A549 (cell line): ENCODE measurements at places on chromosomes 7 and 10.

- DNase-seq = peak; percentile 51
These were observed 738 bp downstream of the VPS26A start for GRCh38 chr10:69124563-69125268.

GRCh38 chr10:78451592-78451991 lies 417.9 kb downstream of the RPS24 start:
- no peak for DNase-seq

- no peak for DNase-seq
These were observed 58.7 kb upstream of the TMEM106B start for GRCh38 chr7:12152196-12152918.

DNA sequence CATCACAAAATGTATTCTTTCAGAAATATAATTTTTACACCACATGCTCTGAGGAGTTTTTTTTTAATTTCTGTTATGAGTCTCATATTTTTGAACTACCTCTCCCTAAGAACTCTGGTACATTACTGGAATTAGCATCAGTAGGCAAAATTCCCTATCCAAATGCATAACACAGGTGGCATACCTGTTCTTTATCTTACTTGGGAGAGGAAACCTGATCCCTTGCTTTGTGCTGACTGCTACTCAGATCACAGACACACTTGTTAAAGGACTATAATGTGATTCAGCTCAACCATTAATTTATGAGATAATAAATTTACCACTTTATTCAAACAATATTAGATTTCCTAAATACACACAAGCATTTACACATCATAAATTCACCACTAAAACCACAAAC lies 617.2 kb downstream of the GRM8 start:
- no peak for DNase-seq

DNA sequence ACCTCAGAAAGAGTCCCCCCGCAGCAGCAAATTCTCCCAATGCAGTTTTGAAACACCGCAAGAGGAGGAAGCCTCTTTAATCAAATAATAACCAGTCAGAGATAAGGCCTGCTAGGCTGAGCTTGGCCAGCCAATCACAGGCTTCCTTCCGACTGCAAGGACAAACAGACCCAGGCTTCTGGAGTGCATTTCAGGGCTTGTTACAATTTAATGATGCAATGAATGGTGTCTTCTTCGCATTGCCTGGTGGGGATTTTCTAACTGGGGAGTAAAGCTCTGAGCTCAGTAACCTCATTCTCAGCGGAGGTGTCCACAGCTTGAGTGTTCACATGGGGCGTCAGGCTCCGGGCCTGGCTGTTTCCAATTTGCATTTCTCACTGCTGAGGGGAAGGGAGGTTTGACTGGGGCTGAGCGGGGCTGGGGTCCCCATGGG lies 31.8 kb upstream of the GPAM start:
- DNase-seq = no peak

GRCh38 chr7:2015251-2015871 lies 217.4 kb downstream of the MAD1L1 start:
- no peak for DNase-seq

- DNase-seq = no peak
These were observed 193.1 kb upstream of the KLF14 start for GRCh38 chr7:130927062-130927461.

GRCh38 chr10:104253606-104254410 lies 884 bp upstream of the GSTO1 start:
- DNase-seq = no peak

DNA sequence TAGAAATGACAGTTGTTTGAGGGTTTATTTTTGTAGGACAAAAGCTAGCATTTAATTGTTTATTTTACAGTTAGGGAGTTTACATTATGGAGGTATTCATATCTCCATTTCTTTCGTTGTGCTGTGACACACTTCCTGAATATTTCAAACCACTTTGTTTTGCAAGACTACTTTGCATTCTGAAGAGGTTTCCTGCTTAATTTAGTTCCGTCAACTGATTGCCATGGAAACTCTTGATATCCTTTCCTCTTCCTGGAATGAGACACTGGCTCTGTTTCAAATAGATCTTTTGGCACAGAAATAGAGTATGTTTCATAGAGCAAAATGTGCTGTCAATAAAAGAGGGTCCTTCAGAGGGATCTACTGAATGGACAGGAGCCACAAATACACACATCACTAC lies 159.5 kb upstream of the AGR3 start:
- DNase-seq = peak; percentile 54

DNA sequence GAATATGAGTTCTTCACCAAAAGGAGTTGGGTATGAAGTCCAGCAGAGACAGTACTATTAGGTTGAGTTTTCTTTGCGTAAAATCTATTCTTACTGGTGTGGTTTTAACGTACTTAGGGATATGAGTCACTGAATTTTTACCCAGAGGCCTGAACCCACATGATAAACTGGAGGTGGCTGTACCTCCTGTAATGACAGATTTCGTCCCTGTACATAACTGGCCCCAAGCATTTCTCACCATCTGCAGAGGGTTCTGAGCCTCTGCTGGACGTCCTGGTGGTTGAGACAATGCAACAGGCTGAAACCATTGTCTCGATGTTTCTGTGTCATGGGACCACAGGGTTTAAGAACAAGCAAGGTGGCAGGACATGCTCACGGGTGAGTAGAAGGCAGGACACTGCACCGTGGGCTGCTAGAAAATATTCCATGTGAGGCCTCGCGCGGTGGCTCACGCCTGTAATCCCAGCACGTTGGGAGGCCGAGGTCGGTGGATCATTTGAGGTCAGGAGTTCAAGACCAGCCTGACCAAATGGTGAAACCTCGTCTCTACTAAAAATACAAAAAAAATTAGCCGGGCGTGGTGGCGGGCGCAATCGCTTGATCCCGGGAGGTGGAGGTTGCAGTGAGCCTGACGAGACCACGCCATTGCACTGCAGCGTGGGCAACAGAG lies 233.9 kb downstream of the DNAJB6 start:
- DNase-seq = no peak

DNA sequence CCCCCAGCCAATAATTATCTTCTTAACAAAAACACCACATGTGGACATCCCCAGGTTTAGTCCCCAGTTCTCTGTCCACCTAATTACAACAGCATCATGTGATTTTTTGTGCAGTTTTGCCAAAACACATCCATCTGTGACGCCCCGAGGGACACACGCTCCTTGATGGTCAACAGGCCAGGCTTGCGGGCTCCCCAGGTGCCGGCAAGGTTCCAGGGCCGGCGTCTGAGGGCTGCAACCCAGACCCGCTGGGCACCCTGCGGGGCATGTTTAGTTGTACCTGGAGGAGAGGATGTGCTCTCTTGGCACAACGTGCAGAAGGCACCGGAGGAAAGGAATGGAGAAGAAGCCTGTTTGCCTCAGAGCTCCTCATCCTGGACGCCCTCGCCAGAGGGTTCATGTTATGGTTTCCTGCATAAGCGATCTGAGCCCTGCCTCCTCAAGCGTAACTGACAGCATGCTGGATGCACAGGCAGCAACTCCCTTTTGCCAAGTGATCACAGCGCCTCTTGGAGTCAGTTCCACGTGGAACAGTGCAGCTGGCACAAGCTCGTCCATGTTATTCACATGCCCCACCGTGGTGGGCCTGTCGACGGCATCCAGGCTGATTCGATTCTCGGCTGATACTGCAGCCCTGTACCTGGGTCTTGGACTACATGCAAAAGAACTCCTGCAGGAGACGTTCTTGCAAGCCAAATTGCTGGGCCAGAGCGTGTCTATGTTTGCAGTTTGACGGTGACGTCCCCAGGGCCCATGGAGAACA lies 41.6 kb downstream of the JAKMIP3 start:
- DNase-seq = no peak

DNA sequence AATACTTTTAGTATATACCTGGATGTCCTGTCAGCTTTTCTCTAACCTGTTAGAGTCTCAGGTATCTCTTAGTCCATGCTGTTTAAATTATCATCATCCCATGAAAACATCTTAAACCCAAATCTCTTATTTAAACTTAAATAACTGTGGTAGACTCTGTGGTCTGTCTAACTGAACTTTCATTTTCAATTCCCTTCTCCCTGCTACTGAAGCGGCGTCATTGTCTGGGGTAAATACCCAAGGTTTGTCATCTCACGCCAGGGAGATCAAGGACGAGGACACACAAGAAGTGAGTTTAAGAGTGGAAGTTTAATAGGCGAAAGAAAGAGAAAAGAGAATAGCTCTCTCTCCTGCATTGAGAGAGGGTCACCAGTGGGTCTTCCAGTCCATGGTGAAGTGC lies 804.4 kb upstream of the CELF2 start:
- no peak for DNase-seq

DNA sequence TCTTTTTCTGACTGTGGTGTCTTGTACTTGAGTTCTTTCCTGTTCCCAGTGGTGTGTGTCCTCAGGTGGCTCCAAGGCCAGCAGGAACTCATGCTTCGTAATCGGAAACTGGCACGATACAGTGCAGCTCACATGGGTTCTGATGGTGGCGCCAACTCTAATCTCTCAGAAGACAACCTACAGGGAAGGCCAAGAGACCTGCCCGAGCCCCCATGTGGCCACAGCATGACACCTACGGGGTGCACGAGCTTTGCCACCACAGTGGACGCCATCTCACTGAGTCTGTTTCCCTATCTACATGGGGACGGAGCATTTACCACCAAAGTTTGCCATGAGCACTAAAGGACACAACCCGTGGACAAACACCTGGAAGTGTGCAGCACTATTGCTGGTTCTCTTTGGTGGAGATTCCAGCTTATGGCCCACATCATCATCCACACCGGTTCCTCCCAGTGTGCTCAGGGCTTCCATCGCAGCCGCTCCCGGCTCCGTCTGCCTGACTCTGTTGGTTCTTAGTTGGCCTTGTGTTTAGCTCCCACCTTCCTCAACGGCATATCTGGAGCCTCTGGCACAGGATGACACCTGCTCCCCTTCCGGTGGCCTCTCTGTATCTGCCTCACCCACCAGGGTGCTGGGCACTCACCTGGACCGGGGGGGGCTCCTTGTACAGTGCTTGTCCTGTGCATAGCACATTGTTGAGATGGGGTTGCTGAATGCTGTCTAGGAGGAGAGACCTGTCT lies 586.6 kb upstream of the MKI67 start:
- no peak for DNase-seq

DNA sequence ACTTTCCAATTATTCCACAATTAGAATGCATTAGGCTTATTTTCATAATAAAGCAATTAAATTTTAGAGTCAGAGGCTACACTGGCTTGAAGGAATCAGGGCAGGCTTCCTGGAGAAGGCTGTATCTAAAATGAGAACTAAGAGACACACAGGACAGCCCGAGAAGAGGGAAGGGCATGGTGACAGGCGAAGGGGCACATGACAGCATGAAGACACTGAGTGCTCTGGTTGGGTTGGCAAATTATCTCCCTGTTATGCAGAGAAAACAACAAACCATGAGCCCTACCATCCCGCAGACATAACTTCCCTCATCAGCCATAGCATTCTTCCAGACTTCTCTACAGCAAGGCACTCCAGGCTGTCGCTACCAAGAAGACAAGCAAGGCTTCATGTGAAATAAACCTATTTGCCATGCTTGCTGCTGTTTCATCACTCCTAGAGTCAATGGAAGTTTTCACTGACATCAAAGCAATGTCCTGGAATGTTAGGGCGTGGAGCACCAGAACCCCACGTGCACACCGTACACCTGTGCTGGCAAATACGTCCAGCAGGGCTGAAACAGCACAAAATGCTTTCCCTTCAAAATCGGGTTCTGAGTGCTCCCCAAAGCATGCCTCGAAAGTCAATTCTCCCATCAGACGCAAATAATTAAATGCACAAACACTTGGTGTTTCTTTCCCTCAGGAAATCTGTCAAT lies 21.3 kb downstream of the VOPP1 start:
- no peak for DNase-seq

DNA sequence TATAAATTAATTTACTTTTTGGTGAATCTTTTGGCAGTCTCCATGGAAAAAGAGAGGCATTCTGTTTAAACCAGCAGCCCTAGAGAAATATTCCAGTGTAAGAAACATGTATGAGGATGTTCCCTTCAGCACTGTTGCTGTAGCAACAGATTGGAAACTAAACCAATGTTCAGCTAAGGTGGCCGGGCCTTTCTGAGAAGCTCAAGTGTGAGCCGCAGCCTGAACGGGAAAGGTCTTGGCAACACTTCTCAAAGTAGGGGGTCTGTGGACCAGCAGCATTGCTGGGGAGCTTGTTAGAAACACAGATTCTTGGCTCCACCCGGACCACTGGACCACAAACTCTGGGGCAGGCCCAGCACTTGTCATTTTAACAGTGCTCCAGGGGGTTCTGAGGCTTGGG lies 36.2 kb downstream of the RAMP3 start:
- no peak for DNase-seq

DNA sequence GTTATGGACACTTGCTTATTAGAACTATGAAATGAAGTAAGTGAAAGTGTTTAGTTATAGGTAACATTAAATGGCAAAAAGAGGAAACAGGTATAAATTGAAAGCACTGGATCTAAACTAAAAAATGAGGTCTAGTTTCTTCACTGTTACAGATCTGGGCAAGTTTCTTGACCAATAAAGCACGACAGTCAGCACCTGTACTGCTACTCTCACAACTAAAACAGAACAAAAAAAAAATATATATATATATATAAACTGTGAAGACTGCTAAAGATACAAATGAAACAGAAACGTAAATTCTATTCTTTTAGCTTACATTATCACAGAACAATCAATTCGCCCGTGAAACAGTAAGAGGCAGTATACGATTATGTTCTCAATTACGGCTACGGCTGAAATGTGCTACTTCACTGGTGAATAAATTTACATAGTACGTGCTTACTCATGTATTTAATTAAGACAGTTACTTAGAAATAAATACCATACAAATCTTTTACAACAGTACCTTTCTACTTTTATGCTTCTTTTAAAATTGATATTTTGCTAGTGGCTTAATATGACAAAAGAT lies 4.2 kb downstream of the AHR start:
- no peak for DNase-seq

- no peak for DNase-seq
These were observed 77.5 kb downstream of the SEPTIN7 start for GRCh38 chr7:35878351-35878750.

- no peak for DNase-seq
These were observed 31.6 kb upstream of the AGMO start for GRCh38 chr7:15593382-15593781.

DNA sequence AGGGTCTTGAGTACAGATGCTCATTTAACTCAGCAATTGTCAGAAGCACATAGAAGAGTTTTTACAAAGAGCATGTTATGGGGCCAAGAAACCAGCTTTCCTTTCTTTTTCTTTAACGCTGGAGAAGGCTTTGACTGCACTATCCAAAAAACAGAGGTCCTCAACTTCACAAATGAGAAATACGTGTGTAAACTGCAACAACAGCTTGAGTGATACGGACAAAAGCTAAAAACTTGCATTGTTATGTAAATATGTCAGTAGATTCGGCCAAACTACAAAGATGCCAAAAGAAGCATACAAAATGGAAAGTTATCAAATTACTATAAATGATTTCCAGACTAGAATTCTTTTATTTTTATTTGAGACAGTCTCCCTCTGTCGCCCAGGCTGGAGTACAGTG lies 62.4 kb upstream of the C10orf90 start:
- no peak for DNase-seq

DNA sequence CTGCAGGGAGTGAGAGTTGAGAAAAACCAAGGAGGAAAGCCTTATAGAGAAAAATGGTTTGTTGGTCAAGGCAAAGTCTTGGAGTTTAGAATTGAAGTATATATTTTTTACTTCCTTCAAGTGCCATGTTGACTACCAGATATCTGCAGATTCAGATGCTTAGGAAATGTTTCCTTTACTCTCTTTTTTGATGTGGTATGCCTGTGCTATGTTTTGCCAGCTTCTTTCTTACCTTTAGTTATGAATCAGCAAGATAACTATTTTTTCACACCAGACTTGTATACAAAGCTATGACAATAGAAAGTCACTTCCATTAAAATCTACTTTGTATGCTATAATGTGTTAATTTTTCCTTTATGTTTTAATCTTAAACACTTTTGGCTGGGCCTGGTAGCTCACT lies 3.6 kb downstream of the R3HCC1L start:
- DNase-seq = no peak
